ENCODE measurements at places on chromosomes 3 and 15.

- no peak for DNase-seq
These were observed 2.8 kb downstream of the CPN2 start for GRCh38 chr3:194348354-194348753.

DNA sequence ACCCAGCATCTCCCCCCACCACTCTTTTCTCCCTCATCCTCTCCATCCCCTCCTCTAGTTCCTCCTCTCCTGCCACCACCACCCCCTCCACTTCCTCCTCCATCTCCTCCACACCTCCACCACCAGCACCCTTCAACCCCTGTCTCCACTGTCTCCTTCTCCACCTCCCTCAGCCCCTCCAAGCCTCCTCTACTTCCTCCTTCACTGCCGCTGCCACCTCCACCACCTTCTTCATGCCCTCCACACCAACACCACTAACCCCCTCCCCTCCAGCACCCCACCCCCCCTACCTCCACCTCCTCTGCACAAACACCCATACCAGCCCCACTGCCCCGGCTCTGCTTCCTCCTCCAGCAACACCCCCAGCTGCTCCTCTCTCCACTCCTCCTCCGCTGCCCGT lies 88.0 kb downstream of the HES1 start:
- DNase-seq, result no peak

GRCh38 chr3:37320276-37320675 lies 145.9 kb upstream of the LRRFIP2 start:
- DNase-seq, result no peak

- DNase-seq, result no peak
These were observed 200.7 kb upstream of the NSMCE3 start for GRCh38 chr15:29470311-29470710.

DNA sequence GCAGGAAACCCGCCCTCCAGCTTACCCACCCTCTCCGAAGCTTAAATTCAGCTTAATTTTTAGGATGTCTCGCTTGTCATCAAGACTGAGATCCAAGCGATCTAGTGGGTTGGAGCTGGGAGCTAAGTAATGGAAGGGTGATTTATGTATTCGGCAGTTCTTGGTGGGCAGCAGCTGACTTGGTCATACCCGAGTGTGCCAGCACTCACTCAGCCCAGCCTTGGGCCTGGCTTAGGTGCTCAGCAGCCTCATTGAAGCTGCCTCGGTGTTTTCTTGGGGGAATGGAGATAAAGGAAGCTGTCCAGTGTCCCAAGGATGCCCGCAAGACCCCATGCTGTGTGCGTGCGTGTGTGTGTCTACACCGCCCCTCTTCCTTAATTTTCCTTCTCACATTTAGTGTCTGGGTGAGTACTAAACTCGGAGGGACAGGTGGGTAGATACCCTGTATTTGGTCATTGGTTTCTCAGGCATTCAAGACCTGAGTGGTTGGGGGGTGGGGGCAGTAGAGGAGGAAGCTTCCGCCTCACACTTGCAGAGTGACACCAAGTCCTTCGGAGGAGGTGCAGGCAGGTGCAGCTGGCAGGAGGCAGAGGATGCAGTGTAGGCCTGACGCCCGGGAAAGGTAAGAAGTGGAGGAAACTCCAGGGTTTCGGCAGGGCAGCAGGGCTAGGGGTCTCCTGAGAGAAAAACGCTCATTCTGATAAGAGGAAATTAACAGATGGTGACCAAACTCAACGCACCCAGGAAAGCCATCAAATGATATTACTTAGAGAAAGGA lies 92.8 kb downstream of the PCSK6 start:
- no peak for DNase-seq

- no peak for DNase-seq
These were observed 18.6 kb downstream of the MAP3K13 start for GRCh38 chr3:185381320-185382058.
